ENCODE measurements at places on chromosomes 16 and 17.
A peak's percentile ranks its signal among the peaks of the same experiment; 100 is the strongest.

DNA sequence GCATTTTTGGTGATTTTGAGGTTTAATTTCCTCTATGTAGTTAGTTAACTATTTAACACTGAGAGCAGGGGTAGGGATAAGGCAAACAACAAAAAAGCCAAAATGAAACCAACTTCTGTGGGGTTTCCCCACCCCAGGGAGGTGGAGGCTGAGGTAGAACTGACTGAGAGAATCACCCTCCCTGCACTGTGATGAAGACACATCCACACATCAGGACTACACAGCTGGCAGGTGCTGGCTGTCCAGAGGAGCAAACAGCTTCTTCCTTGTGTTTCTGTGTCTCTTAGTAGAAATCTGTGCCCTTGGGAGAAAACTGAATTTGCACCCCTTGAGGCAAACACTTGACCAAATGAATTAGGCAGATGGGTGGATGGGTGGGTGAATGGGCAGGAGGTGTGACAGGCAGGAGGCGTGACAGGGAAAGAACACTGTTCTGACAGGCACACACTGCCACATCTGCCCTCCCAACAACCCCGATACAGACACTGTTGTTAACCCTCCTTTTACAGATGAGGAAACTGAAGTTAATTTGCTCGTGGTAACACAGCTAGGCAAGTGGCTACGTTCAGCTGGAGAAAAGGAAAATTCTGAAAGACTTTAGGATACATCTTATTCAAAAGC is 62.9 kb upstream of the AMZ2 start:
- no peak for DNase-seq

GRCh38 chr17:77209330-77209748 is 68.6 kb downstream of the SEC14L1 start:
- DNase-seq = no peak

DNA sequence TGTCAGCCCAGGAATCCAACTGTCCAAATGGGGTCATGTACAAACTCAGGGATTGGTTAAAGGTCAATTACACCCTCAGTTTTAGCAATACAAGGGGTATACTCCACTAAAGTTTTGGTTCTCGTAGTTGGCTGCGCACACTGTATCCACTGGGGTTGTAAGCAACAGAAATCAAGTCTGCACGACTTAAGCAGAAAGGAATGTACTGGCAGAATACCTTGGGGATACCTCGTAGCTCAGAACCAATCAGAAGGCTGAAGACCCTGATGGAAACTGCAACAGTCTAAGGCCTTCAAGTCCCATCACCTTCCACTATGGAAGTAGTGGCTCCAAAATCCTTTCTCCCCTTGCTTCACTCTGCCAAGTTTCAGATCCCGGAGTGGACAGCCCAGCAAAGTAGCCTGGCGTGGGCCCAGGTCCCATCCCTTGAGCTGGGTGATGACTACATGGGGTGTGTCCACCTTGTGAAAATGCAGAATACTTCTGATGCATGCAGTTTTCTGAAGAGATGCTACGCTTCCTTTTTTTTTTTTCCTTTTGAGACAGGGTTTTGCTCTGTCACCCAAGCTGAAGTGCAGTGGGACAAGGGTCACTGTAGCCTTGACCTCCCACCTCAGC is 21.1 kb upstream of the RPH3AL start:
- no peak for DNase-seq

GRCh38 chr16:58205276-58206036 is 7.5 kb upstream of the CSNK2A2 start:
- no peak for DNase-seq

DNA sequence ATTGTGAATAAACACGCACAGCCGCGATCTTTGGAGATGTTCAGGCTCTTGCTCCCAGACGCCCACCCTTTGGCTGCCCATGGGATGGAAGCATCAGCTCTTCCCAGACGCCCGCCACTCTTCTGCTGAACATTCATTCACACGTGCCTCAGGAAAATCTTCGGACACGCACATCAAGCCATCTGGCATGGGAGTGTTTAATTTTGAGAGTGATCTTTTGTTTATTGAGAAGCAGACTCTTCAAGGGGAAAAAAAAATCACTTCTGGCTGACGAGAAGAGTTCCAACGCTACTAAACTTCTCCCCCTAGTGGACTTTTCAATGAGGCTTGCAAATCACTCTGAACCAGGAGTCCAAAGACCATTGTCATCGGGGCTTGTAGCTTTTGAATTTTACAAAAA is 62.0 kb upstream of the NUDT7 start:
- no peak for DNase-seq

- peak; percentile 1 for DNase-seq
Measured at GRCh38 chr17:51703361-51704341, 443.3 kb downstream of the UTP18 start.
